Glutamatergic neuron (in vitro differentiated cells): ENCODE measurements at places on chromosomes 4 and X.

- H3K27ac ChIP-seq = no peak overlapping the region
- H3K27me3 ChIP-seq = peaks cover 1% of the 10 kb centered on the region
- H3K4me1 ChIP-seq = no peaks in the 10 kb centered on the region
These were observed 125.1 kb upstream of the FRMPD4 start for GRCh38 chrX:12013211-12013618.

DNA sequence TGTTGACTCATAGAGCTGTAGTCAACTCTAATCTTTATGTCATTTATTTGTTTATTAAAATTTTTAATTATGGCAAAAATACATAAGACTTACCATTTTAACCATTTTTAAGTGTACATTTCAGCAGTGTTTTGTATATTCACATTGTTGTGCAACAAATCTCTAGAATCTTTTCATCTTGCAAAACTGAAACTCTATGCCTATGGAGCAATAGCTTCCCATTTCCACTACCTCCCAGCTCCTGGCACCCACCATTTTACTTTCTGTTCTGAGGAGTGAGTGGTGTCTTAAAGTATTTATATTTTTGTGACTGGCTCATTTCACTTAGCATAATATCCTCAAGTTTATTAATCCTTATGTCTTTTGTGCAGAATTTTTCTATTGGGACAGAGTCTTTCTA lies 181.0 kb downstream of the GPAT3 start:
- no peak for DNase-seq
- H3K4me1 ChIP-seq = no peaks in the 10 kb centered on the region
- no peaks in the 10 kb centered on the region for H3K27me3 ChIP-seq
- no peaks in the 10 kb centered on the region for H3K36me3 ChIP-seq
- no peak overlapping the region for H3K4me3 ChIP-seq
- H3K27ac ChIP-seq = no peak overlapping the region

GRCh38 chr4:38995660-38996005 lies 36.6 kb downstream of the TMEM156 start:
- H3K4me3 ChIP-seq = no peak overlapping the region
- H3K27me3 ChIP-seq = peaks cover 2% of the 10 kb centered on the region
- H3K27ac ChIP-seq = no peak overlapping the region
- H3K4me1 ChIP-seq = no peaks in the 10 kb centered on the region

- no peaks in the 10 kb centered on the region for H3K4me1 ChIP-seq
- no peaks in the 10 kb centered on the region for H3K36me3 ChIP-seq
- H3K27ac ChIP-seq = no peak overlapping the region
- no peak overlapping the region for H3K4me3 ChIP-seq
- no peak for DNase-seq
These were observed 78.8 kb downstream of the HADH start for GRCh38 chr4:108068442-108068841.

- H3K4me1 ChIP-seq = peaks cover 7% of the 10 kb centered on the region
These were observed 225.2 kb upstream of the PPP1R2C start for GRCh38 chrX:43003204-43003565.

DNA sequence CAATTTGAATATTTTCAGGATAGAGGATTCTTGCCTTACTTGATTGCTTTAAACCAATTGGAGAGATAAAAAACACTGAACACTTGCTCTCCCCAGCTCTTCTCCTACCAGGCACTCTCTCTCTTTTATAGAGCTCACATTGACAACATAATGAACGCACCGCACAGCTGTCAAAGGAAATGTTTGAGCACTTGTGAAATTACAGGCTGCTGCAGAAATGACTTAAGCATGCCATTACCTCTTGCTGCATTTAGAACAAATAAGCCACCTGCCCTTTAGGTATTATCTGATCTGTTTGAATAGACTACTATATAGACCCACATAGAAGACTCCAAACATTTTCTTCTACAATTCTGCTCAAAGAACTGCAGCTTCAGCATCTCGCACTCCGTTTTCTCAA lies 227.7 kb downstream of the C4orf33 start:
- no peak overlapping the region for H3K4me3 ChIP-seq
- peaks cover 27% of the 10 kb centered on the region for H3K4me1 ChIP-seq
- peaks cover 4% of the 10 kb centered on the region for H3K27me3 ChIP-seq
- no peak for DNase-seq

DNA sequence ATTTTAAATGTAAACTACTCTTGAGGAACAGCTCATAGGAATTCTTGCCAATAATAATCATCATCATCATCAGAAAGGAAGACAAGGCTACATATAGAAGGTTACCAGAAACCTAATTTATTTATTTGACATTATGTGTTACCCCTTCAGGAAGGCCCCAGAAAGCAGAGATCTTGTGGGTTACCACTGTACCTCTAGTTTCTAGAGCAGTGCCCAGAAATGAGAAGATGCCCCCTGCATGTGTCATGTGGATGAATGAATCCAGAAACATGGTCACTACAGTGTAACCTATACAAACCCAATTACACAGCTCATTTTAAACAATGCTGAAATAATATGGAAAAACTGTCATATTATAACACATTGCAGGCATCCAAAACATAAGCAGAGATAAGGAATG lies 70.4 kb downstream of the ARAP2 start:
- no peaks in the 10 kb centered on the region for H3K27me3 ChIP-seq
- no peak for DNase-seq
- no peak overlapping the region for H3K27ac ChIP-seq
- H3K36me3 ChIP-seq = no peaks in the 10 kb centered on the region
- no peaks in the 10 kb centered on the region for H3K4me1 ChIP-seq

GRCh38 chrX:106875151-106875550 lies 28.0 kb downstream of the RIPPLY1 start:
- no peaks in the 10 kb centered on the region for H3K27me3 ChIP-seq
- no peaks in the 10 kb centered on the region for H3K36me3 ChIP-seq
- no peak overlapping the region for H3K27ac ChIP-seq
- no peaks in the 10 kb centered on the region for H3K4me1 ChIP-seq
- no peak overlapping the region for H3K4me3 ChIP-seq

DNA sequence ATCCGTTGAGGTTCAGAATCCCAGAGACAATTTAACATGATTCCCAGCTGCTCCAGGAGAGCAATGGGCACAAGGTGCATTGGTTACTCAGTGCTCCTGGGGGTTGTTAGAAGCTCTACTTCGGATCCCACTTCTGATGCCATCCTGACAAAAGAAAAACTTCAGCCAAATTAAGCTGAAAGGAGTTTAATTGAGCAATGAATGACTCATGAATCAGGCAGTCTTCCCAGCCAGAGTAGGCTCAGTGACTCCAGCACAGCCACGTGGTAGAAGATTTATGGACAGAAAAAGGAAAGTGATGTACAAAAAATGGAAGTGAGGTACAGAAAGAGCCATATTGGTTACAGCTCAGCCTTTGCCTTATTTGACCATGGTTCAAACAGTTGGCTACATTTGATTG lies 95.7 kb downstream of the PWWP3B start:
- DNase-seq = no peak
- H3K36me3 ChIP-seq = no peaks in the 10 kb centered on the region
- no peaks in the 10 kb centered on the region for H3K27me3 ChIP-seq
- no peak overlapping the region for H3K27ac ChIP-seq

- no peaks in the 10 kb centered on the region for H3K27me3 ChIP-seq
- no peak overlapping the region for H3K27ac ChIP-seq
- DNase-seq = no peak
- H3K4me3 ChIP-seq = no peak overlapping the region
These were observed 36.0 kb upstream of the GABRA2 start for GRCh38 chr4:46425775-46426400.

DNA sequence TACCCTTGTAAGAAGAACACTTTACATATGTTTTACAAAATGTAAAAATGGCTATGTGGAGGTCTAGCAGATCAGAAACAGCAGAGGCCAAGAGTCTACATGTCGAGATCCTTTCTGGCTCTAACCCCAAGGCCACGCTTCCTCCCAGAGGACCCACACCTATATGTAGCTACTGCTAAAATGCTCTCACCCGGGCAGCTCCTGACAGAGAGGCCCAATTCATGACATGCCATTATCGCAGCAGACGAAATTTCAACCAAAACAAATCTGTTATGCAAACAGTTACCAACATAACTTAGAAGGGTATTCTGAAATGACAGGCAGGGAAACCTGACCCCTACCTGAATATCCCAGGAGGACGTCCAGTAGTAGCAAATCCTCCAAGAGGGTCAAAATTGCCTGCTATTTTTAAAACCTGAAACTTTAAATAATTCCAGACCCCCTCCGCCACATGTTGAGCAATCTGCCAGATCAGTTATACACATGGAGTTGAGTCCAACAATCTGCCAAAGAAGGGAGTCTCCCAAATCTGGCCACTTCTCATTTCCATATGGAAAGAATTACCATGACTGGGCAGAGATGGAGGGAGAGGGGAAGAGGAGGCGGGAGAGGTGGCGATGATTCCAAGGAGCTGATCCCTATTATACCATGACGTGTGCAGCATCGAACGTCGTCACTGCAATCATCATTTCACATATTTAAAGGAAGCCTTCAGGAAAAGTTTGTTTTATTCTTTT lies 192.9 kb upstream of the TBL1X start:
- H3K27ac ChIP-seq = no peak overlapping the region
- no peak overlapping the region for H3K4me3 ChIP-seq
- peaks cover 3% of the 10 kb centered on the region for H3K4me1 ChIP-seq
- H3K36me3 ChIP-seq = no peaks in the 10 kb centered on the region

- DNase-seq = no peak
- H3K4me3 ChIP-seq = peak overlapping the region; percentile 81
- peaks cover 8% of the 10 kb centered on the region for H3K27me3 ChIP-seq
- peaks cover 7% of the 10 kb centered on the region for H3K4me1 ChIP-seq
- no peak overlapping the region for H3K27ac ChIP-seq
- no peaks in the 10 kb centered on the region for H3K36me3 ChIP-seq
These were observed 3.2 kb downstream of the EFNB1 start for GRCh38 chrX:68832101-68832416.

GRCh38 chr4:172104539-172104938 lies 291.3 kb downstream of the GALNTL6 start:
- no peaks in the 10 kb centered on the region for H3K36me3 ChIP-seq
- H3K4me3 ChIP-seq = no peak overlapping the region
- no peak for DNase-seq
- H3K27me3 ChIP-seq = no peaks in the 10 kb centered on the region

GRCh38 chrX:112696481-112696880 lies 16.7 kb upstream of the LHFPL1 start:
- DNase-seq = no peak
- H3K36me3 ChIP-seq = no peaks in the 10 kb centered on the region
- no peak overlapping the region for H3K27ac ChIP-seq

GRCh38 chr4:7213807-7214206 lies 21.5 kb downstream of the SORCS2 start:
- no peak overlapping the region for H3K4me3 ChIP-seq
- peaks cover 3% of the 10 kb centered on the region for H3K27me3 ChIP-seq
- DNase-seq = no peak
- H3K4me1 ChIP-seq = peaks cover 11% of the 10 kb centered on the region

DNA sequence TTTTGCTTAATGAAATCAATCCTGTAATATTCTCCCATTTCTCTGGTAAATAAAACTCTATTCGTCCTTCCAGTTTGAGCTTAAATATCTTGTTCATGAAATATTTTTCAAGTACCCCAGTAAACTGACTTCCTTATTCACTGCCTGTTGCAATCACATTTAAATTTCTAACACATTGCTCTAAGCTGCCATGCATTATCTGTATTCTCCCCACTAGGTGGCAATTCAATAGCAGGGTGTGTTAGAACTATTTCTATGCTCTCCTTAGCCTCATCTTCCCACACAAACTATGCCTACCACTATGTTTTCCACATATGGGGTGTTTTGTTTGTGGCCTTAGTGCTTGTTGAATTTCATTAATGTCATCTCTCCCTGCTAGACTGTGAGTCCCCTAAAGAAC lies 377.1 kb upstream of the HS3ST1 start:
- DNase-seq = no peak
- no peaks in the 10 kb centered on the region for H3K4me1 ChIP-seq
- no peaks in the 10 kb centered on the region for H3K36me3 ChIP-seq

DNA sequence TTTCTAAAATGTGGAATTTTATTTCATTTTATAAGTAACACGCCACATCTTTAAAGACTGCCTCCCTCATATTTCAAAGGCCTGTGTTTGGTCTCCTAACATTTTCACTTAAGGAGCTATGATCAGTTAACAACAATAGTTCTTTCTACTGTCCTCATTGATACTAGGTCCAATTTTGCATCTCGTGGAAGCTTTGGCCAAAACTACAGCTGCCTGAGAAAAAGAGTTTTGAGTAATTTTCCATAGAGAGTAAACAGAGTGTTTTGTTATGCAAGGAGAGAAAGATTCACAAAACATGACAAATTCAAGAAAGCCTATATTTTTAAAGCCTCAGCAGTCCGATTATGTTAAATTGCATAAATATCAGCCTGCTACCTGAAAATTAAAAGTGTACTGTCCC lies 11.4 kb upstream of the PCDH18 start:
- no peak overlapping the region for H3K27ac ChIP-seq
- no peak overlapping the region for H3K4me3 ChIP-seq
- no peaks in the 10 kb centered on the region for H3K27me3 ChIP-seq
- no peak for DNase-seq
- peaks cover 14% of the 10 kb centered on the region for H3K4me1 ChIP-seq
- H3K36me3 ChIP-seq = no peaks in the 10 kb centered on the region

- no peaks in the 10 kb centered on the region for H3K4me1 ChIP-seq
- H3K36me3 ChIP-seq = peaks cover 10% of the 10 kb centered on the region
- H3K27me3 ChIP-seq = no peaks in the 10 kb centered on the region
- DNase-seq = no peak
These were observed 19.9 kb downstream of the CC2D2A start for GRCh38 chr4:15489551-15489950.

DNA sequence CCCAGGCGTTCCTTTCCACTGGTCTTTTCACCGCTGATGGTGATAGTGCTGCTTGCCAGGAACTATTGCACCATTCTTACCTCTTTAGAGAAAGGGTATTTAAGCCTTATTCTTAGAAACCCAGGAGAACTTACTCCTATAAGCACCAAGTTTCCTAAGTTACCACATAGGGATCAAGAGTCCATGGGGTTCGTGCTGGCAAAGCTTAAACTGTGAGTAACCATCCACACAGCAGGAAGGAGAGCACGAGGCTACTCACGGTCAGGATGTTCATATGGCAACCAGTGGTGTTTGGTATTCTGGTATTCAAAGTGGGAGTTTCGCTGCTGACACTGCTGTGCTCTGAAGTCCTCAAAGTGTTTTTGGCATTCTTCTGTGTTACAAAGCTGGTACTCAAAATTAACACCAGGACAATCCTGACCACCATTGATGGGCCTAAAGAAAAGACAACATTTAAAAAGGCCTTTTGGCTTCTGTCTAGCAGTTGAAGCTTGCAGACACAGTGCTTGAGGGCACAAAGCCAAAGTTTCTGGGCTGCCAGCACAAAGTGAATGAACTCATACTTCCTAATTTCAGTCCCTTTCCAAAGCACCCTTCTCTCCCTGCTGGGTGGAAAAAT lies 256.9 kb downstream of the ADAMTS3 start:
- no peak for DNase-seq
- no peaks in the 10 kb centered on the region for H3K4me1 ChIP-seq
- no peak overlapping the region for H3K27ac ChIP-seq
- H3K4me3 ChIP-seq = no peak overlapping the region

DNA sequence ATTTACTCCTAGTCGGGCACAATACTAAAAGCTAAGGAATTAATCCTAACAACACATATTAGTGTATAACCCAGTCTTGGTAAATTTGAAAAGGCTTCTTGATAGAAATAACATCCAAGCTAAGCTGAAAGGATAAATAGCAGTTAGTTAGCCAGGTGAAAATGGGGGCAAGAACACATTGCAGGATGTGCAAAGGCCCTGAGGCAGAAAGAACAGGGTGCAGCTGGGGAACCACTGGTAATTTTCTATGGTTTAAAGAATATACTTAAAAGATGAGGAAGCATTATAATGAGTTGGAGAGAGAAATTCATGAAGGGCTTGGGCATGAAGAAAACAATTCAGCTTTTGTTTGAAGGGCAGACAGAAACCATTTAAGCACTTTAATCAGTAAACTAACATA lies 689.0 kb downstream of the ADGRL3 start:
- peaks cover 4% of the 10 kb centered on the region for H3K4me1 ChIP-seq
- peaks cover 3% of the 10 kb centered on the region for H3K27me3 ChIP-seq
- no peaks in the 10 kb centered on the region for H3K36me3 ChIP-seq
- DNase-seq = no peak
- H3K4me3 ChIP-seq = no peak overlapping the region
